ENCODE measurements at places on chromosomes 2 and 18. TPM values are rescaled to one million over a fixed set of nuclear protein-coding genes. Genes with fewer than 3 reads are reported as not detected.

- DNase-seq, result peak; percentile 56
Observed at GRCh38 chr2:11248-11941, 34.9 kb downstream of the FAM110C start.

DNA sequence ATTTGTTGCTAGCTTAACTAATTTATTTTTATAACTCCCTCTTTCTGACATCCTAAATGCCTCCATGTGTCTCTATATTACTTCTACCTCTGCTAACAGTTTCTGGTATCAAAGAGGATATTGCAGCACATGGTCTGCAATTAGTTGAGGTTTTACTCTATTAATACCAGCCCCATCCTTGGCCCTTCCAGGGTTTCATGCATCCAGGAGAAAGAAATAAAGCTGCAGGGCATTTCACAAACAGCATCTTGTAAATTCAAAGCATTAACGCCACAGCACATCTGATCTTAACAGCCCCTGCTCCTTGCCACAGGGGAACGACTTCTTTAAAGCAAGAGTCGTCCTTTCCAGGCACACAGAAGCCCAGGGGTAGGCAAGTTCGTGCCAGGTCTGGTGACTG is 258.9 kb downstream of the ICOS start:
- DNase-seq, result no peak

DNA sequence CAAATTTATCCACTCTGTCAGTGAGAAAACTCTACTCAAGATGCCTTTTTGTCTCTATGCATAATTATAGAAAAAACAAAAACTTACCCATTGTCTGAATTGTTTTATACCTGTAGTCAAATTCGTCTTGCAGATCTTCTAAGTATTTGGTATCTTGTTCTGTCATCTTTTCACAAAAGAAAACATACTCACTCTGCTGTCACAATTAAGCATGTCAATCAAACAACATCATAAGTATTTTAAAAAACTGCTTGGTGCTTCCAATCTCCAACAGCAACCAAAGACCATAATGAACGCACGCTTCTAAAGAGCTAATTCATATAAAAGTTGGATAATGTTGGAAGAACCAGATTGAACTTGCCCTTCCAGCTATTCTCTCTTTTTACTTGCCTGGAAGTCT is 55.6 kb upstream of the STAT1 start:
- DNase-seq, result no peak

DNA sequence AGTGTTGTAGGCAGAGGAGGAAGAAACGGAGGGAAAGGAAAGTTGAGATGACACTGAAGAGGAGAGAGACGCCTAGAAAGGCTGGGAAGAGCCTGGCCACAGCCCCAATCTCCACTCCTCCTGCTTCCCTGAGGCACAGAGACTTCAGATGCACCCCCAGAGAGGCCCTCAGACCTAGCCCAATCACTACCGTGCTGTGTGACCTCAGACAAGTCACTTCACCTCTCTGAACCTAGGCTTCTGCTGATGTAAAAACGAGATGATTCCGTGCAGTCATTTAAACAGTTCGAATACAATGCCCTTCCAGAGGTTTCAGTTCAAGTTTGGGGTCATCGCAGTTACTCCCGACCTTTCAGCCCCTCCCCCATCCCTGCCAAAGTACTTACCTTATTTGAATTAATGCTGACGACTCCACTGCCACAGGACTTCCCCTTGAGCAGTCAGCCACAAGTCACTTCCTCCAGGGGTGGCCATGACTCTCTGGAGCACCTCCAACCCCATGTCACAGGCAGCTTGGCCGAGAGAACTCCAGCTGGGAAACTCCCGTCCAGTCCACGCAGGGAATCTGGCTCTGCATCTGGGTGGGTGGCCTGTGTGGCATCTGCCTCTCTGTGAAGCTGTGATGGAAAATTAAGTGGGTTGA is 105.2 kb upstream of the ID2 start:
- no peak for DNase-seq

The ANXA4 gene
- 40.7 TPM for total RNA-seq

The RPRM gene
- total RNA-seq, result not detected

GRCh38 chr2:215332872-215333595 is 21.2 kb downstream of the ATIC start:
- DNase-seq, result no peak

DNA sequence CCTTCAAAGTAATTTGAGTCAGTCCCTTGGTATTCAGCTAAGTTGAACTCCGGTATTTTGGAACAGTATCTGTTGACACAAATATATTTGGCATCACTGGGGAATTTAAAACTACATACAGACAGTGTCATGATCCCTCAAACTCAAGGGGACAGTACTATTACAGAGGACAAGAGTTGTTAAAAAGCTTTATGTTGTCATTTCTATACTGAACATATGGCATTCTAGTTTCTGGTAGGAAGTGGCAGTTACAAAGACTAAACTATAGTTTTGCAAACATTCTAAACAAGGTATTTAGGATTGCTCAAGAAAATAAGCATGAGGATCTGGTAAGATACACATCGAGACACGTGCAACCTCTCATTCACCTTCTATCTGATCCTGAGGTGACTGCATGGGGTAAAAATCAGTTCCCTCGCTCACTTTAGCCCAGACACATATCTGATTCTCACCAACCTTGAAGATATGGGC is 16.6 kb upstream of the CCNYL1 start:
- no peak for DNase-seq

The RNMT gene
- total RNA-seq, result 25.4 TPM

- no peak for DNase-seq
Observed at GRCh38 chr2:216583147-216583546, 50.1 kb upstream of the IGFBP2 start.

The SP9 gene
- total RNA-seq, result not detected

DNA sequence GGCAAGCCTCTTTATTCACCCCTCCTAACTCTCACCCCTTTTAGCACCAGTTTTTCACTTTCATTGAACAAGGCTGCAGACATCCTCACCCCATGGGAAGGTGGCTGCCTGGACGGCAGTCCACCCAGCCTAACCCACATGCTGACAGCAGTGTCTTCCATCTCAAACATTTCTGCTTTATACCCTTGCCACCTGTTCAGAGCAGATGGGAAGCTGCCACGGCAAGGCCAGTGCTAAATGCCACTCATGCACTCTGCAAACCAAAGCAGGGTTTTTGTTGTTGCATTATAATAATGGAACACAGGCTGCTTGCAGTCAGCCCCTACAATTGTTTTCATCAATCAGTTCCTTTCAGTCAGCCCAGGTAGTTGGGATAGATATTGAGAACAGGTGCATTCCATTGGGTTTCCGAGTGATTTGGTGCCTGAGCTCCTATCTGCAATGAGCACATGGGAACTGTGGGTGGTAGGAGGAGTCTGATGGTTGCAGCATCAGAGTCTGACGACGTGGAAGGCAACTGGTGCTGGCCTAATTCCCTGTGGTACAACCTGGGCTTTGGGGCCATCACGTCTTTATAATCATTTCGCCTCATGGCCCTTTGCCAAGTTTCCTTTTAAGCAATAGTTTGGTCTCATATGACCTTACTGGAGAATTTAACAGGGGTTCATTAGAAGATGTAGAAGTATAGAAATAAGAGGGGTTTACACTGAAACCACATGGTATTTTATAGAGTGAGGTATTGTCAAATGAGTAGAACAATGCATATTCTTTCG is 252.5 kb upstream of the SP5 start:
- no peak for DNase-seq

GRCh38 chr18:31596081-31596872 is 4.6 kb downstream of the TTR start:
- DNase-seq, result no peak

The PARD3B gene
- 4.5 TPM for total RNA-seq

- peak; percentile 94 for DNase-seq
Observed at GRCh38 chr2:109331896-109332848, 203.2 kb downstream of the SH3RF3 start.

- DNase-seq, result no peak
Observed at GRCh38 chr2:150681120-150681804, 193.8 kb upstream of the RND3 start.

DNA sequence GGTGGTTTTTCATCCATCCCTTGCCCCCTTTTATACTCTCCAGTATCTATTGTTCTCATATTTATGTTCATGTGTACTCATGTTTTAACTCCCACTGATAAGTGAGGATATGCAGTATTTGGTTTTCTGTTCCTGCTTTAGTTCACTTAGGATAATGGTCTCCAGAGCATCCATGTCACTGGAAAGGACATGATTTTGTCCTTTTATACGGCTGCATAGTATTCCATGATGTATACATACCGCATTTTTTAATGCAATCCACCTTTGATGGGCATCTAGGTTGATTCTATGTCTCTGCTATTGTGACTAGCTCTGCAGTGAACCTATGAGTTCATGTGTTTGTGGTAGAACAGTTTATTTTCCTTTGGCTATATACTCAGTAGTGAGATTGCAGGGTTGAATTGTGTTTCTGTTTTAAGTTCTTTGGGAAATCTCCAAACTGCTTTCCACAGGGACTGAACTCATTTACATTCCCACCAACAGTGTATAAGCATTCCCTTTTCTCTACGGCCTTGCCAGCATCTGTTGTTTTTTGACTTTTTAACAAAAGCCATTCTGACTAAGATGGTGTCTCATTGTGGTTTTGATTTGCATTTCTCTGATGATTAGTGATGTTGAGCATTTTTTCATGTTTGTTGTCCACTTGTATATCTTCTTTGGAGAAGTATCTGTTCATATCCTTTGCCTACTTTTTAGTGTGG is 420.2 kb downstream of the THSD7B start:
- DNase-seq, result no peak

GRCh38 chr18:72375618-72376017 is 168.5 kb downstream of the CBLN2 start:
- DNase-seq, result no peak

DNA sequence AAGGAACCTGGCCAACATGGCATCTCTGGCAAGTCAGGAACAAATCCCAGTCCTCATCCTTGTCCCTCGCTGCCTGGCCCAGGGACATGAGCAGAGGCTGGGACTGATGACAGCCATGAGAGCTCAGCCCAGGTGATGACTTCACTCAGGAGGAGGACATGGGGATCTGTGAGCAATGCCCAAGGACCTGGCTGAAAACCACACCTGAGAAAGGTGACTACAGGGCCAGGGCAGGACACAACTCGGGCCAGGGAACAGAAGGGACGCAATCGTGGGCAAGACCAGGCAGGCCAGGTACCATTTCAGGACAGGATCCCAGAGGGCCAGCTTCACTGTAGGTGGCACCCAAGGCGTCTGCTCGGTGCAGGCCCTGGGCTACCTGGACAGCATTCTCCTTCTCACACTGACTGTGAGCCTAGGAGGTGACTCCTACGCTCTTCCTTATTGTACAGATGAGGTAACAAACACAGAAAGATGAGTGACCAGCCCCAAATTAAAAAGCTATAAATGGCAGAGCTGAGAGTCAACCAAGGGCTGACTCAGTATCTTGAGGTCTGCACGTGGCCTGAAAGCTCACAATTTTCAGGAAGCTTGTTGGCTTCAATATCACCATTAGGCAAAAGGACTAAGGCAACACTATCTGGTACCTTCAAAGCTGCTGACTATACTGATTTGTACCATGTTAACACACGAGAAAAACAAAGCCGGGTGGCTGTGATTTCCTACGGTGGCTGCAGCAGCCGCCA is 141.1 kb downstream of the EIPR1 start:
- DNase-seq, result no peak

Measured in MG63 (cell line).